ENCODE measurements at places on chromosomes 7 and 10.

DNA sequence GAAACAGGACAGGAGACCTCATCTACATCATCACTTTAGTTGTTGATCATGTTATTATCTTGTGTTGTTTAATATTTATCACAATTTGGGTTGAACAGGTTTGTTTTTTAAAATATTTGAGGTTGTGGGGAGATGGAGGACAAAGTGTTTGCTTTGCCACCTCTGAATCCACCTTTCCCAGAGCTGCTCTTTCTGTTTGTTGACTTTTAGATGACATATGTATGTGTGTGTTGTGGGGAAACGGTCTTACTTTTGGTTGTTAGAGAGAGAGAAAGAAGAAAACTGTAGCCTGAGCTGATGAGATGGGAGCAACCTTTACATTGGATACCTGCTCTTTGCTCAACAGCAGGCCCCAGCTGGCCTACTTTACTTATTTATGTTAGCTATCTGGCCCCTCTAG is 19.0 kb upstream of the SLC16A12 start:
- no peak for DNase-seq

GRCh38 chr10:57008189-57008588 is 647.1 kb upstream of the ZWINT start:
- DNase-seq, result no peak

DNA sequence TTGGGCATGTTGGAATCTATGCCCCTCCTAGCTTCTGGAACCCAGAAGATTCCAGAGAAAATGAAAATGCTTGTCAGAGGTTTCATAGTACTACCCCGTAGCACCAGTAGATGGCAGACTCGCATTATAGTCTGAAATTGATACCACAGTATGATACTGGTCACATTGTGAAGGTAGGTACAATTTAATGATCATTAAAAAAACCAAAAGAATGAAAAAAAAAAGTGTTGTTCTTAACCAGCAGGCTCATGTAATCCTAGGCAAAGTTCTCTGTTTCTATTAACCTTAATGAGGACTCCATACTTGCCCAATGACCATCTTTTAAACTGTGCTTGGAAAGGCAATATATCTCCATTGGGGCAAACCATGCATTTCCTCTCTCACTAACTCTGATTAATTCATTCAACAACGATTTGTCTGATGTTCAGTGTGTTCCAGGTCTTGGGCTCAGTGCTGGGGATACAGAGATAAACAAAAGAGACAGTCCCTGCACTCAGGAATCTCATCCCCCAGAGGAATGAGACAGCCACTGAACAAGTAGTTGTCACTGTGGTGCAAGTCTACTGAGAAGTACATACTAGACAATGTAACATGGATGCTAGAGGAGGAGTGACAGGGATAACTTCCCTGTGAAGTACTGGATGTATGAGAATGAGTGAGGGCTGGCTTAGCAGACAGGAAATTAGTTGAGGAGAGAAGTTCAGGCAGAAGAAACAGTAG is 223.5 kb upstream of the PHYHIPL start:
- no peak for DNase-seq

DNA sequence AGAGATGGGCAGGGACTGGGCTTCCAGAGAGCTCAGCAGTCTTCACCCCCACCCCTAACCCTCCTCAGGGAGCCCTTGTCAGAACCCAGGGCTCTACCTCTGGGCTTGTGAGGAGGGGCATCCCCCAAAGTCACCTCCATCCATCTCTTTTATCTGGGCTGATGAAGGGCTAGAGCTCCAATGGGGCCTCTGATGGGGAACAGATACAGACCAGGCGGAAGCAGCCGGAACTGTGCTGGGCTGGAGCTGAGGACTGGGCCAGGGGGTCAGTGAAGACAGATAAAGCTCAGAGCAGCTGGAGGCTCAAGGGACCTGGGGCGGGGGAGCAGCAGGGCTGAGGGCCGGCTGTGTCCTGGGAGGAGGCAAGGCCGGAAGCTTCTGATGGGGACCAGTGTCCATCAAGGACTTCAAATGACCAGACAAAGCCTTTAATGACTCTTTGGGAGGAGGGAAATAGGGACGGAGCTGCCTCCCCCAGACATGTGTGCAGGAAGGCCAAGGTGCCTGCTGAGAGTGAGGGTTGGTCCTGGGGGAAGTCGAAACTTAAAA is 10.2 kb downstream of the KAZALD1 start:
- no peak for DNase-seq

DNA sequence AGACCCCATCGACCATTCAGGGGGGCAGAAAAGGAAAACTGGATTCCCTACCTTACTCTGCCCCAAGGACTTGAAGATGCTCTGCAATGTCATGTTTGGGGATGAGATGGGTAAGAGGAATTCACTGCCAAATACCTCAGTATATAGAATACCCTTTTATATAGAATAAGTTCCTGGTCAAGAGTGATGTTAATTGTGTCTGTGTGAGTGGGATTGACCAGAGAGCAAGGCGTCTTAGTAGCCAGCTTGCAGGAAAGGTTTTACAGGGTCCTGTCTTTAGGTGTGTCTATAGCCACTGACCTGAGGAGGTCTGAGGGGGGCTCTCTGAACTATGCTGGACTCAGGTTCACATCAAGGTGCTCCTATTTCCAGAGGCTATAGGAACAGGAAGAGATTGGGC is 1.4 kb downstream of the IFIT3 start:
- DNase-seq, result no peak

DNA sequence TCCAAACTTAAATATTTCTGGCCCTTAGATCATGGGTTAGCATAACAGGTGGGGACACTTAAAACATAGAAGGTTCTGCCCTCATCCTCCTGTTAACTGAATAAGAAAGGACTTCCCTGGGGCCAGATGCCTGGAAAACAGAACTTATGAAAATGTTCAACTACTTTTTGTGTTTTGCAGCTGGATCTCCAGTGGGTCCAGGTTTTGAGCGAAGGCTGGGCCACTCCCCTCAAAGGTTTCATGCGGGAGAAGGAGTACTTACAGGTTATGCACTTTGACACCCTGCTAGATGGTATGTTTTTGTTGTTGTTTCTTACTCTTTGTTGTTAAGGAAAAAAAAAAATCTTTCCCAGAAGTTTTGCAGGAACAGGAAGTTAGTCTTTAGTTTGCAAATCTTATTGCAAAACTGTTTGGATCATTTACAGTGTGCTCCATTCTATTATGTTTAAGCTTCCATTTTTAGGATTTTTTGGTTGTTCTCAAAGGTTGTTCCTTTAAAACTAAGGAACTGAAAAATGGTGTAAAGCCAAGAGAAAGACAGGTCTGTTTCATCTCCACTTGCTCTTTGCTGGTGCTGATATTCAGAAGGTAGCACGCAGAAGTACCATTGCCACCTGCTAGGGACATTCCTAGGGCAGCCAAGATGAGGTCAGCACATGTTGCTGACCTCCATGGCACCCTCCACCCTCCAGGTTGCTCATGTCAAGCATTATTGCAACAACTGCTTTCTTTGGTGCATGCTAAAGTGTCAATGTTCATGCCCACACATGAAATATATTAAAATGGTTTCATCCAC is 56.1 kb downstream of the PAPSS2 start:
- DNase-seq, result no peak

- no peak for DNase-seq
These were observed 34.6 kb downstream of the OAT start for GRCh38 chr10:124384172-124384571.

- DNase-seq, result no peak
These were observed 176.7 kb downstream of the GPAM start for GRCh38 chr10:112006831-112007230.

DNA sequence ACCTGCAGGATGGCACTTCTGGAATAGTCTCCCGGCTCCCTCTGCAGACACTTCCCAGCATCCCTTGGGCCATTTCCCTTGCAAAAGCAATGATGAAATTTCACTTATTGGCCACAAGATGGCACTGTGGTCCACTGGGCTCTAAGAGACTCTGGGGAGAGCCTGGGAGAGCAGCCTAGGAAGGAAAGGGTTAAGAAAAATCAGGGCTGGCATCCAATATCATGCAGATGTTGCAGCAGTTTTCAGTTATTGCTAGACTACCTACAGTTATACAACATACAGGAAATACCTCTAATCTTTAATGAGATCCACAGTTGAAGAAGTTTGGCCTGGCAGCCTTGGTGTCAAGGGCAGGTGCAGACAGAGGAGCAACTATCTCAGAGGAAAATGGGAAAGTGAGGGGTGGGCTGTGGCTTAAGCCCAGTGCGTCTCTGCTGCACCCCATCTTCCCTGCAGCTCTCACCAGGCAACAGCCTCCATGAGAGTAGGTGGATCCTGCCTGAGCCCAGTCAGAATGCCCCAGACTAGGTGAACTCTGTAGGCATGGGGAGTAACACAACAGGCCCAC is 100.2 kb upstream of the PRSS58 start:
- no peak for DNase-seq

DNA sequence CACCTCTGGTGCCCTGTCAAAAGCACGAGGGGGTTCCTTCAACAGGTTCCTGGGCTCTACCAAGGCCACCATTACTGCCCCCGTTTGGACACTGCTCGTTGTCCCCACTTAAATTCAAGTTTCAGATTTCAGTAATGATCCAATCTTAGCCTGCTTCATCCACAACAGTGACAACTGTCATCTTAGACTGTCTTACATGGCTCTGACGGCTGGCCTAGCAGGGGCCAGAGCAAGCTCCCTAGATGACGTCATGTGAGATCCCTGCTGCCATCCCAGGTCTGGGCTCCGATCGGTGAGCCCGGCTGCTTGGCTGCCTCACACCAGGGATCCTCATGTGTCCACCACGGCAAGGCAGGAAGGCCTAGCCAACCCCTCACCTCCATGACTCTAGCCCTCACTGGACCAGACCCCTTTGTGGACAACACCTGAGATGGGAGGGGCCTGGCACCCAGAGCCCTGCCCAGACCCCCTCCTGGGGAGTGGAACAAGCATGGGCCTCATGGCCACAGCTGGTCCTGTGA is 82.5 kb downstream of the FAM53B start:
- DNase-seq, result no peak

DNA sequence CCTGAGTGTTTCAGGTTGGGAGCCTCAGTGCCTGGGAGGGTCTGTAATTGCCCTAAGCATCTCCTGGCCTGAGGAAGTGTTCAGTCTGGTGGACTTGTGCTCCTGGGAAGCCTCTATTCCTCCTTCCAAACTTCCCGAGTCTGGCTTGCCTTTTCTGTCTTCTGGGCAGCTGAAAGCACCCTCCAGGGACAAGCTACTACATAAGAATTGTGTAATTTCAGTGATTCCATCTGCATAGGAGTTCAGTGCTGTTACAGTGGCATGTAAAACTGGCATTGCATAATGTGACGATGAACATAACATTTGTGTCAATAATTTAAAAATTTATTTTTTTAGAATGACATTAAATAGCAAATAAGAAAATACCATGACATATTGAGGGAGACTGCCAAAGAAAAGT is 109.3 kb downstream of the AOAH start:
- DNase-seq, result no peak

- no peak for DNase-seq
These were observed 15.3 kb upstream of the ADD3 start for GRCh38 chr10:109992485-109992884.

DNA sequence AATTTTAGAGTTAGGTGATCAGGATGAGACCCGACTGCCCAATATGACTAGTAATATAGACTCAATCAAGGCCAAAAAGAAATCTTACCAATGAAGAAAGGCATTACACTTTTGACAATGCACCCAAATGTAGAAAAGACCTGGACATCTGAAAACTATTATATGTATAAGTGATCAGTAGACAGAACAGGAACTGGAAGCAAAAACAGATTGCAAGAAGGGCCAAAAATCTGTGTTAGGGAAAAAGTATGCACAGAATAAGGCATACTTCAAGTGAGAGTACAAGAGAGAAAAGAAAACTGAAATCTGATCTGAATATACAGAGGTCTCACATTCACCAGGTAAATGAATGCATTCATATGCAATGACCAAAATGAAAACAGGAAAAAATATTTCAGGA is 107.0 kb downstream of the GNAI1 start:
- DNase-seq, result no peak

GRCh38 chr7:7110706-7111105 is 71.6 kb upstream of the C1GALT1 start:
- no peak for DNase-seq

DNA sequence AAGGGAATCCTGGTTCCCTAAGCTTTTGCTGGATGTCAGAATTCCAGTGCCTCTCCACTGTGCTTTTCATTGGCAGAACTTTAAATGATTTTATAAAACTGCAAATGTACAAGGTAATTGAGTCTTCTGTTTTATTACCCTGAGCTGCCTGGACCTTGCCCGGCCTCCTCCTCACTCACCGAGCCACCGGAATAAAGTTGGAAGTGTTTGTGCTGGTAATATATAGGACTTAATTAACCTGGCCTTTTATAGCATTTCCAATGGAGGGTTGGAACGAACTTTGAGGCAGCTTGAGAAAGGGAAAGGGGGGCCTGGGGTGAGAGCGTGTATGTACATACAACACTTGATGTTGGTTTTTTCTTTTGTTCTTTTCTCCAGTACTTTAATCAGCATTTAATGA is 43.4 kb downstream of the ZNF503 start:
- DNase-seq, result no peak
